Body of pancreas (tissue), 4 donors: ENCODE measurements at places on chromosomes 1 and 21.
A peak's percentile ranks its signal among the peaks of the same experiment; 100 is the strongest.

DNA sequence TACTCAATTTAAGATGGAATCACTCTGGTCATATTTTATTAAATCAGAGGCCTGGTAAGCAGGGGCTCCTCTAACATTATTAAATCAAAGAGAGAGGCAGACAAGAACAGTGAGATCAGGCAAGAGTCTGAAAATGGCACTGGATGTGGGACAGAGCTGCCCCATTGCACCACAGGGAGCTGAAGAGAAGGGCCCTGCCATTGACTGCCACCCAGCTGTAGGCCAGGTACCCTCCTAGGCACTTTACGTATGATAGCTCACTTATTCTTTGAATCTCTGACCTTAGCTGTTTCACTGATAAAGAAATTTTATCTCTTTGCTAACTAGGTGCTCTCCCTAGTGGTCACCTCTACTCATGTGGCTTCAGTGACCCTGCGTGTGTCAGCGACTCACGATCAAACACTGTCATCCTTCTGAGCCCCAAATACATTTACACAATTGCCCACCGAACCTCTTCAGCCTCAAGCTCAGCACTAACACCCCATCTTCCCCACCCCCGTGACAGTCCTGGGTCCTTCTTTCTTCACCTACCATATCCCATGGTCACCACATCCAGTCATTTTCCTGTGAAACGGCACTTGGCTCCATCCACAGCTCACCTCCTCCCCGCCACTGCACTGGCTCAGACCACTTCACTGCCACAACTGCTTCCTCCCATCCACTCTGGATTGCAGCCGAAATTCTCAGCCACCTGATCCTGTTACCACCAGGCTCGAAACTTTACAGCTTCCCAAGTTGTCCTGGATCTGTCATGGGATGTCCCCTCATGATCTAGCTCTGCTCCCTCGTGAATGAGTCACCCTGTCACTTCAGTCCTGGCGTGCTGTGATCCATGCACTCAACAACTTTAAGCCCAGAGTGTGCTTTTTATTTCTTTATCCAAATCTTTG, 97.3 kb upstream of the SYT6 start:
- DNase-seq = no peak

DNA sequence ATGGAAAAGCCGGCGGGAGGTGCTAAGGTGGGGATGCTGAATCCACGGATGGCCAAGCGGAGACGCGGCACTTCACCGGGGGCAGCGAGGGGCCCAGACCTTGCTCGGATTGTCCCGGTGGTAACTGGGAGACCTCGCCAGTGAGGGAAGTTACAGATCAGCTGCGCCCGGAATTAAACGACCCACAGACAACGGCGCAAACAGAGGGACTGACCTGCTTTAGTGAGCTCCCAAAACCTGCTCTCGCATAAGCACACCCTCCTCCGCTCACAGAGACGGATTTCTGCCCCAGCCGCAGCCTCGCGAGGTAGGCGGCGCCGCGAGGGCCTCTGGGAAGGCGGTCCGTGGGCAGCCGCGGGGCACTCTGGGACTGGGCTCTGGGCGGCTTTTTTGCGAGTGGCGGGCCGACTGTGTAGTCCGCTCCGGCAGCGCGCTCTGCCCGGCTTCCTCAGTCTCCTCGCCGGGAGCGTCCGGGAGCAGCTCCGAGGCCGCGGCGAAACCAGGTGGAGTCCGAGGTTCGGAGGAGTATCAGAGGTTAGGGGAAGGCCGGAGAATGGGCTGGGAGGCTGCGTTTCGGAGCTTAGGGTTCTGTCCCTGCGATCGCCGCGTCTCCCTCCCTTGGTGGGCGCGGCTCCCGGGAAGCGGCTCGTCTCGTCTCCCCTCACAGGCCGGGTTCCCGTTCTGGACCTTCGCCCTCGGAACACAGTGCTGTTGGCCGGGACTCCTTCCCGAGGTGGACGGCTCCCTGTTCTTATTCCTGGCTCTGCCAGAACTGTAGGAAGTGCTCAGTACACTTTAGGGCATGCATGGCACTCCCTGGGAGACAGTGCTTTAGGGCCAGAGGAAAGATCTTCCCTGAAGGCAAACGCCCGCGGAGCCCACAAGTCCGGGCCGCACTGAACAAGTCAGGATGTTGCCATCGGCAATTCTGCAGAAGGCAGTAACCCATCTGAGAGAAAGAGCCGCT, at the start of gene EXO5:
EXO5 (plus strand) TSS at position 393 of the 967 bp plus-strand sequence. CDS start 5,778 bp downstream, outside the sequence.
- peak; percentile 75 for DNase-seq

DNA sequence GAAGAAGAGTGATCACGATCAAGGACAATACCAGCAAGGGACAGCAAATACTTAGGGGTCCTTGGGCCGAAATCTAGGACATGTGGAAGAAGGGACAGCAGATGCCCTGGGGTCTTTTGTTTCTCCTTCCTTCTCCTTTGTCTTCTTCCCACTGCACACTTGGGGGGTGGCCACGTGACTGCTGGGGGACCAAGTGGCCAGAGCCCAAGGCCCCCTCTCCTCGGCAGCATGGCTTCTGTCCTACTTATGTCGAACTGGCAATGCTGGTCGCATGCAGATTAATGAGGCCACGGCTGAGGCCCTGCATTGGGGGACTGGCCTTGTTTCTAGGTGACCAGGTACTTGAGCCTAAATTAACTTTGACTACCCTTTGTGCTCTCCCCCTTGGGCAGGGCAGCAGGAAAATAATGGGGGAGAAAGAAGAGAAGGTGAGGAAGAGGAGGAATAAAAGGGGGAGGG, 83.0 kb downstream of the GRIK3 start:
- DNase-seq = no peak

- DNase-seq = no peak
These were observed 12.2 kb downstream of the TNNT2 start for GRCh38 chr1:201365251-201365650.

GRCh38 chr1:8201331-8201861, 116.5 kb upstream of the SLC45A1 start:
- no peak for DNase-seq

DNA sequence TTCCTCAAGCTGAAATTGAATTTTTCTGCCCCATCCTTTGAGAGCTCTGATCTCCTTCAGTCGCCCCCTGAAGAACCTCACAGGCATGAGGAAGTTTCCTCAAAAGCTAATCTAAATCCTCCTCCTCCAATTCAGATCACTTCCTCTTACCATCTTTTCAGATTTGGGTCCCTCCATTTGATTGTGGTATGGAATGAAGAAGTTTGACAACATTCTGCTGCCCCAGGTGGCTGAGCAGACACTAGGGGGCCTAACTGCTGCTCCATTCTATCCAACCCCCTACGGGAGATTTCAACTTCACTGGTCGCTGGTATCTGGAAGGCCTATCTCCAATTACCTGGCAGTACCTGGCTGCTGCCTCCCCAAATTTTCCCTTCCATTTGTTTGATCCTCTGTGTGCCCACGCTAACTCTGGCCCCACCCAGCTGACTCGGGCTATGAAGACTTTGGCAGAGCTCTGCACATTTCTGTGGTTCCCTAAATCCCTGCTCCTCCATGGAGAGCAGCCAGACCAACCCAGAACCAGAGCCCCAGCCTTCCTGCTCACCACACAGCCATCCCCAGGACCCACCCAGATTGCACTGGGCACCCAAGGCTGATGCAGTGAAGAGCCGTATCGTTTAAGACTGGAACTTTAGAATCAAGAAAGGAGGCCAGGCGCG, 7.8 kb downstream of the IRF6 start:
- no peak for DNase-seq

DNA sequence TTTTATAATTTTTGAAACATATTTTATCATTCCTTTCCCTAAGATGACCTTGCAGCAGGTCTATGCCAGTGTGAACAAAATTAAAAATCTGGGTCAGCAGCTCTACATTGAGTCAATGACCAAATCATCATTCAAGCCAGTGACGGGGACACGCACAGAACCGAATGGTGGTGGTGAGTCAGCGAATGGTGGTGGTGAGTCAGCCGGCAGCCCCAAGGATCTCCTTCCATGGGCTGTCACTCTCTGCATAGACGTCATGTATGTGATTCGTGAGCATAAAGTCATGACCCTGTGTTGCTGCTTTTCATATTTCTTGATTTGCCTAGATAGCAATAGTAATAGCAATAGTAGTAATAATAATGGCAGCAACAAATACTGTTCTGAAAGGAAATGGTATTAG, 26.3 kb downstream of the PER3 start:
- no peak for DNase-seq

GRCh38 chr1:246153796-246154212, 353.3 kb downstream of the SMYD3 start:
- no peak for DNase-seq

DNA sequence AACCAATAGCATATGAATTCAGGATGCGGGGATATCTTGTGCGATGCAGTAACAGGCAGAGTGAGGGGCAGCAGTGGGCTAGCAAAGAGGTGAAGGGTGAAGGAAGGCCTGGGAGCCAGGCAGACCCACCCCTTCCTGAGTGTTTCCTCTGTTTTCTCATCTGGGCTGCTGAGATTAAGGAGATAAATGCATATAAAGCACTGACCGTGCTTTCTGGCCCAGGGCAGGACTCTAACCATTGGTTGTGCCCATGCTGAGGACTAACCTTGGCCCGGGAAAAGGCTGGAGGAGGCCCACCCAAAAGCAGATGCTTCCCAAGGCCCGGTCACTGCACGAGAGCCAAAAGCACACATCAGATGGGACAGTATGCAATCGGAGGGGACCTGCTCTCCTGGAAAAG, 87.6 kb downstream of the PSMG1 start:
- no peak for DNase-seq

DNA sequence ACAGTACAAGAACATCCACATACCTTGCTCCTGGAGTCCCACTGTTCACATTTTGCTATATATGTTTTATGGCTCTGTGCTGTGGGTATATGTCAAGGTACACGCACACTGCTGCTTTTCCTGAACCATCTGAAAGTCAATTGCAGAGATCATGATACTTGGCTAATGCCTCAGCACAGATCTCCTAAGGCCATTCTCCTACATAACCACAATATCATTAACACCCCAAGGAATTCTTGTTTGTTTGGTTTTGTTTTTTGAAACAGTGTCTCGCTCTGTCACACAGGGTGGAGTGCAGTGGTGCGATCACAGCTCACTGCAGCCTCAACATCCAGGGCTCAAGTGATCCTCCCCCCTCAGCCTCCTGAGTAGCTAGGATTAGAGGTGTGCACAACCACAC, 16.0 kb downstream of the CTNNBIP1 start:
- DNase-seq = no peak

GRCh38 chr1:20336105-20336605, 45.5 kb downstream of the VWA5B1 start:
- DNase-seq = no peak

DNA sequence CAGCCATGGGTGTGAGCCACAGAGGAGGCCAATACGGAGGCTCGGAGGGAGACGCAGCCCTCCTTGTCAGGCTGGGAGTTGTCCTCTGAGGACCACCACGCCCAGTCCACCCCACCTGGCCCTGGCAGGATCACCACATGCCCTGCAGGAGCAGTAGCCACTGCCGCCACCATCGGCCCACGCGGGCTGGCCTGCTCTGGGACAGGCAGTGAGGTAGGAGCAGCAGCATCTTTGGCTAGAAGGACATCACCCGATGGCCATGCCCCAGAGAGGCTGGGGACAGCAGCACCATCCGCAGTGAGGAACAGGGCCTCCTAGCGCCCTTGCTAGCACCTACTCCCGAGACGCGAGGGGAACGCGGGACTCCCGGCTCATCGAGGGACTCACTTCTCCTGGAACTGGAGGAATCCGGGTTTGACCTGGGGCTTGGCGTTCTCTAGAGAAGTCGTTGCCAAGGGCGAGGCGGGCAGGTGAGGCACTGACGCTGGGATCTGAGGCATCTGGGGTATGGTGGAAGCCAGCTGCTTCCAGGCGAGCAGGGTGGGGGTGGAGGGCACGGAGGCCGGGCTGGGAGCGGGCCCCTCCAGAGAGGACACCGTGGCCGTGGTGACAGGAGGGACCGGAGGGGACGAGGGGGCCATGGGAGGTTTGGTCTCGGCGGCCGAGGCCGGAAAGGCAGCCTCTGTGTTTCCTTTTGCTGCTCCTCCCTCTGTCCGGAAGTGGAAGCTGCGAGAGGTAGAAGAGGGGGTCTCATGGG, 148.9 kb downstream of the CASZ1 start:
- no peak for DNase-seq

DNA sequence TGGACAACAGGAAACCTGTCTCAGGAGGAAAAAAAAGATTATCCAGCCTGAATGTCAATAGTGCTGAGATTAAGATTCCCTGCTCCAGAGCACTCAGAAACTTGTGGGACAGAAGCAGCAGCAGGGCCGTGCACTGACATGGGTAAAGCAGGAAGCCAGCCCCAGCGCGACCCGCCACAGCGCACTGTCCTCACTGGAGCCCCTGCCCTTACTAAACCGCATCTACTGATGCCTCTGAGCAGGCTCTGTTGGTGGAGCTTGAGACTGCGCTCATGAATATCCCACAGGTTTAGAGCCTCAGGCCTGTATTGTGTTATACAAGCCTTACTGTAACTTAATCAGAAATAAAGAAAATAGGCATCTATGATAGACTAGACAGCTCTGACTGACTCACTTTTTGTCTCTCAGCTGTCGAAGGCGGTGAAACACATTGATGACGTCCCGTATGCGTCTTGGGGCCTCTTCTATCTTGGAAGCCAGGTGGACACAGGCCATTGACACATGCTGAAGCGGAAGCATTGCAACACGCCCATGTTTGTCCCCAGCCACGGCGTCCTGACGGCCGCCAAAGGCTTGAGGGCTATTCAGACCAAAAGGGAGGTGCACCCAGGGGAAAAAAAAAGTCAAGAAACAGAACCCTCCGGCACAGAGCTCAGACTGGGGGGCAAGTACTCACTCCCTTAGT, 1.2 kb downstream of the CCNL2 start:
- DNase-seq = no peak

- no peak for DNase-seq
These were observed 62.1 kb downstream of the KDM1A start for GRCh38 chr1:23081376-23081775.

DNA sequence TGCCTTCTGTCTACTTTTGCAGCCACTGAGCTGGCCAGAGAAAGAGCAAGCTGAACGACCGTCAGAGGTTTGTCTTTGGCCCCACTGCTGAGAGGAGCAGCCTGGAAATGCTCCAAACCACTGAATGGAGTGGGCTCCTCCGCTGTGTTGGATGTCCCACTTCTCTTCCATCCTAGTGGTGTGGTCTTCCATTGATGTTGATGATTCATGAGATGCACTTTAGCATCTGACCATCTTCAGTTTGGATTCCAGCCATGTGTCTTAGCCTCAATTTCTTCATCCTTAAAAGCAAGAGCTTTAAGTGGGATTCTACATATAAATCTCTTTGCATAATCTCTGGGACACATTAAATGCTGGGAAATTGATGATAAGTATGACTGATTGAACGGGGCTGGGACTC, 276.9 kb downstream of the SIPA1L2 start:
- no peak for DNase-seq
